ENCODE measurements at places on chromosomes 6 and 20. TPM values are rescaled to one million over a fixed set of nuclear protein-coding genes. Genes with fewer than 3 reads are reported as not detected.

The DPPA5 gene
- polyA plus RNA-seq = not detected

The STMND1 gene
- not detected for polyA plus RNA-seq

The HLA-DQB2 gene
- polyA plus RNA-seq = not detected

The EYS gene
- polyA plus RNA-seq = 0.09 TPM

The SMOC2 gene
- polyA plus RNA-seq = not detected

The AVP gene
- polyA plus RNA-seq = not detected

The SLA2 gene
- polyA plus RNA-seq = 16.3 TPM

Data from CD4-positive, CD25-positive, alpha-beta regulatory T cell (primary cell).